Activated CD8-positive, alpha-beta memory T cell treated with anti-CD3 and anti-CD28 coated beads for 1 hour (primary cell): ENCODE measurements at places on chromosomes 2 and 18.

DNA sequence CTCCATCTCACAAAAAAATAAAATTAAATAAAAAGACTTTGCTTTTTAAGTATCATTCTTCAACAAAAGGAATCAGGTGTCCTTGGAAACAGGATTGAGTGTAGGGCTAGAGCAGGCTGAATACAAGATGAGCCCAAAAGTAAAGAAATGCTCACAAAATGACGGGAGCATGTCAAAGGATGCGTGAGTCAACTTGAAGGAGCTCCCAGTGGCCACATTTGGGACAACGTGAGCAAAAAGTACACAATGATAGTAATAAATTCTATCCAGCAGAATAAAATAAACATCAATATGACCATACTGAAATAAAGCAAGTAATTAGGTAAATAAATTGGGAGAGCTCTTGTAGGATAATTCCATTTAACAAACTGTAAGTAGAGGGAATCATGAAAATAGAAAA, 220.7 kb downstream of the PHLPP1 start:
- DNase-seq = no peak

- DNase-seq = no peak
These were observed 3.4 kb downstream of the ZNF521 start for GRCh38 chr18:25348386-25349130.

DNA sequence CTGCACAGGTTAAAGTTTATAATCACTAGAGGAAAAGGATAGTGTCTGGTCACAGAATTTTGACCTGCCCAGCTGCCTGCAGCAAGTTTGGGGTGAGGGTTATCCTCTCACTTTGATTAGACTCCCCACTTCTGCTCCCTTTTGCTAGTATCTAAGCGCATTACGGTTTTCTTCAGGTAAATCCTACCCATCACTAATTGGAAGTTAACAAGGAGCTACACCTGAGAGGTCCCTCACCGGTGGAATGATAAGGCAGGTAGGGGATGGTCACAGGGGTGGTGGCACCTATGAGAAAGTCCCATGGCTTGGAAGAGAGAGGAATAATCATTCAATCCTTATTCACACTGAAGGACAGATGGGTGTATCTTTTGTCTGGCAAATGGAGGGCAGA, 7.6 kb downstream of the BCL2 start:
- no peak for DNase-seq

DNA sequence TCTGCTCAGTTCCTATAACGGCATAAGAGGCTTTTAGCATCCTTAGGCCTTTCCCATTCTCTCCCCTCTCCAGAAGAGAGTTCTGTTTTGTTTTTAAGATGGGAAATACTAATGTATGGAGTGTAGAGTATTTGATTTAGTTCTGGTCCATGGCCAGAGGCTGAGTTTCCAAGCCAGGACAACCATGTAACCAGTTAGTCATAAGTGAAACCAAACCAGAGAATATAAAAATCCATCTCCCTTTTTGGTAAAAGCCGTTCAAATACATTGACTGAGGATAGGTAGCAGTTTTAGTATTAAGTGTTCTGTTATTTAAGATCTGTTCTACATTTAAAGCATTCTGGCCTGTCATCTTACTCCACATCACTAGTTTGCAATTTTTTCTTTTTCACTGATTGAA, 3.1 kb downstream of the PSMD1 start:
- no peak for DNase-seq

GRCh38 chr18:48314690-48315089, 94.5 kb downstream of the ZBTB7C start:
- DNase-seq = no peak

DNA sequence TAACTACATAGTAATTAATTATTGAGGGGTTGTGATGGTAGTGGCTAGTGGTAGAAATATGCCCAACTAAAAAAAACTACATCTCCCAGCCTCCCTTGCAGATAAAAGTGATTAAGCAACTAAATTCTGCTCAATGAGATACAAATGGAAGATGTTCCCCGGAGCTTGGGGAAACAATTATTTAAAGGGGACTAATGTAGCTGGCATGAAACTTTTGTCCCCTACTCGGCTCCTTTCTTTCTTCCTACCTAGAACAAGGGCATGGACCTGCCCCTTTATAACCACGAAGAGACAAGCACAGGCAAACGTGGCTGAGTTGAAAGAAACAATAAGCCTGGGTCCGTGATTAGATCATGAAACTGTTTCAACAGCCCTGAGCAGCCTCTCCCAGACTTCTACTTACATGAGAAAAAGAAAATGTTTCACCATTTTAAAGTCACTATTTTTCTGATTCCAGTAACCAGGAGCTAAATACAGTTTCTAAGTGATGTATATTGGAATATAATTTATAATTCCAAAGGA, 236.9 kb downstream of the SCG2 start:
- DNase-seq = no peak
